ENCODE measurements at places on chromosomes 12 and 14. TPM values are rescaled to one million over a fixed set of nuclear protein-coding genes. Genes with fewer than 3 reads are reported as not detected.

The TAS2R9 gene
- total RNA-seq: not detected

The SLC17A8 gene
- total RNA-seq: not detected

The PLEKHA5 gene
- total RNA-seq: 50.4 TPM

The CCDC91 gene
- 47.6 TPM for total RNA-seq
